Left renal pelvis (tissue), 4 donors: ENCODE measurements at places on chromosomes 12 and 14.

DNA sequence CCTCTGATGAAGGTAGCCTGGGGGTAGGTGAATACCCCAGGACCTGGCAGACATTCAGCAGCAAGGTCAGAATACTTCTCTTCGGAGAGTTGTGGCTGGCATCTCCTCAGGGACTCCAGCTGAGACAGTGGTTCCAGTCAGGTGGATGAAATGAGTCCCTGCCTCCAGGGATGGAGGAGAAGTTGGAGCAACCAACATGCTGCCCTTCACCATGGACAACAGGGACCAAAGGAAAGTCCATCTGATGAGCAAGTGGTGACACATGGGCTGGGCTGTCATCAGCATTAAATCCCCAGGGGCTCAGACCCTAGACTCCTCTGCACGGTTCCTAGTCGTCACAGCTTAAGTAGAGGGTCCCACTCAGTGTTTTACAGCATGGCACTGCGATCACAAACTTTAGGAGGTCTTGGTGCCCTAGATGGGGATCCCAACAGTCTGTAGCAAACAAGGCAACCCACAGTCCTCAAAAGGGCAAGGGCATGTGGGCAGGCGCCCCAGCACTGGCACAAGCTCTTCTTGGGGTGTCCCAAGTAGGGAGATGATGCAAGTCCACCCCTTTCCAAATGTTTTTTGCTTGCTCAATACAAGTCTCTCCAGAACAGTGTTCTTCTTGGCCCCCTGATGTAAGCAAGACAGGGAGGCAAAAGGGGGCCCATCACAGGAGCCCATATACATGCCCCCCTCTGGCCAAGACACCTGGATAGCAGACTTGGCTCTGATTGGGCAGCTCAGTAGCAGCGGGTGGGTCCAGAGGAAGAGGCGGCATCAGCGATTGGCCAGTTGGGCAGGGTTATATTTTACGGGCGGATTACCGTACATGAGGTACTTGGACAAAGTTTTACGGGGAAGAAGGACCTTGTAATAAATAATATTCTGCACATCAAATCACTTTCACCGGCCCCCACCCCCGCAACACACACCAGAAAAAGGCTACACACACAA, 10.8 kb upstream of the CDH24 start:
- DNase-seq = no peak

- no peak for DNase-seq
Observed at GRCh38 chr14:87901236-87901635, 91.7 kb downstream of the GALC start.

DNA sequence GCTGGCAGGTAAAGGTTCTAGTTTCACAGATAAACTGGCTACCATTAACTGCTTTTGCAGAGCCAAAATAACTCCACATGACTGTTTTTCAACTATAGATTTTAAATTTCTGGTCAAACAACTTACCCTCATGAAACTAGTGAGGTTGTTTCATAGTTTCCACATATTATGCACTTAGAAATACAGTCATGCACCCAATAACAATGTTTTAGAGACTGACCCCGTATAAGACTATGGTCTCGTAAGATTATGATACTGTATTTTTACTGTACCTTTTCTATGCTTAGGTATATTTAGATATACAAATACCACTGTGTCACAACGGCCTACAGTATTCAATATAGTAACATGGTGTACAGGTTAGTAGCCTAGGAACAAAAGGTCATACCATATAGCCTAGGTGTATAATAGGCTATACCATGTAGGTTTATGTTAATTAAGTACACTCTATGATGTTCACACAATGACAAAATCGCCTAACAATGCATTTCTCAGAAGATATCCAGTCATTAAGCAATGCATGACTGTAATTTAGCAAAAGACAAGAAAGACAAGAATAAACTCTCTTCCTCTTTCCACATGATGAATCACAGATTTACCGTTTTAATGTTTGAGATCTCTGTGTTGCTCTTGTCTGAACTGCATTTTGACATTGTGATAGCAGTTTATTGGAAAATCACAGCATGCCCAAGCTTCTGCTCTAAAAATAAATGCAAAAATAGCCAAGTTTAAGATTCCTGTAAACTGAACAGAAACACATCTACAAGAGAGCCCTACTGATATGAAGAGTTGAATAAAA, 17.1 kb downstream of the DICER1 start:
- DNase-seq = no peak

GRCh38 chr14:64938972-64939816, 3.4 kb downstream of the GPX2 start:
- DNase-seq = no peak

DNA sequence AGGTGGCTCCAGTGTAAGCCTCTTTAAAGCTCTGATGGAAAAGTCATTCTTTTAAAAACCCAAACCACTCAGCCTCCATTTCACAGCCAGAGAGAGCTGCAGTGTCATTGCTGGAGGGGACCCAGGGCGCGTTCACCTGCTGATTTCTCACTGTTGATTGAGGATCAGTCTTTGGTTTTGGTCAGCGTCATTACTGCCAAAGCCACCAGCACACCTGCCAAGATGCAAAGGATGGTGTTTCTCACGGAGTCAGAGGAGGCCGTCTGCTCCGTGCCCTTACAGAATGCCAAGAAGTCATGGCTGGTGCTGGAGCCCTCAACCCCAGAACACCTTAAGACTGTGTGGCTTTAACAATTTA, 32.8 kb upstream of the BATF start:
- no peak for DNase-seq

DNA sequence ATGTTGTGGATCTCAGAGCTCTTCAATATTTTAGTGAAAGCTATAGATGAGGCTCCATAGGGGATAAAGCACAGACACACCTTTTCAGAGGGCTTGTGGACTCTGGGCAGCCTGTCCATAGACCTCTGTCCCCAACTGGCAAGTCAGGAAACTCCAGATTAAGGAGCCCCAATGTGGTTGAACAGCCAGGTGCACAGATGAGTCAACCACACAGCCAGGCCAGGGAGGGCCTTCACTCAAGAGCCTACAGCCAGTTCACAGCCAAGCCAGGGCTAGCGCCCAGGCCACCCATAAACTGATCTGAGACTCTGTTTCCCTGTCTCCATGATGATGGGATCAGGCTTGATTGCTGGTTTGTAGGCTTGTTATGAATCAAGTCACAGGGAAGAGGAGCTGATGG, 1.0 kb upstream of the BDKRB2 start:
- DNase-seq = no peak
